Keratinocyte (primary cell): ENCODE measurements at places on chromosomes 5 and 9. TPM values are rescaled to one million over a fixed set of nuclear protein-coding genes. Genes with fewer than 3 reads are reported as not detected.
A peak's percentile ranks its signal among the peaks of the same experiment; 100 is the strongest.

- no peak for DNase-seq
These were observed 18.6 kb downstream of the PTCD2 start for GRCh38 chr5:72338689-72339209.

DNA sequence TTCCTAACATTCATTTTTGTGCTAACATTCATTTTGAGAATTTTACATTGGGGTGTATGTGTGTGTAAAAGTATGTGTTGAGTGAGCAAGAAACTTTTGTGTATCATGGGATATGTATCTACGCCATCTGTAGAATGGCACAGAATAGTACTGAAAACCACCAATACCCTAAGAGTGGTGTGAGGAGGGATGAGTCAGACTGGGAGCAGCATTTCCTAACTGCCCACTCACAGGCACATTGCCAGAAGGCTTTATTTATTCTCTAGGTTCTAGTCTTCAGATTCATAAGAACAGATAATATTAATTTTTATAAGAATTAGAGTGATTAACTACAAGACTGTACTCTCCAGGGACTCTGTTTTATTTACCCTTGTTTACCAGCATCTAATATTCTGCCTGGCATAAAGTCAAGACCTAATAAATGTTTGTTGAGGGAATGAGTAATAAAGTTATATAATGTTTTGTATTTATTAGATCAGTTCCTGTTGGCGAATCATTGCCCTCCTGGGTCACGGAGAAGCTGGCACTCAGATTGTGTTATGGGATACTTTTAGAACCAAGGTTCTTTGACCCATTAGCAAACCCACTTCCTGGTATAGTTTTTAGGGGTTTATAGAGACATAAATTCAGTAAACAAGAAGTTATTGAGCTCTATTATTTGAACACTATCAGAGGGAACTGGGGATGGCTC is 159.1 kb upstream of the PPP2R2B start:
- DNase-seq, result peak; percentile 21

DNA sequence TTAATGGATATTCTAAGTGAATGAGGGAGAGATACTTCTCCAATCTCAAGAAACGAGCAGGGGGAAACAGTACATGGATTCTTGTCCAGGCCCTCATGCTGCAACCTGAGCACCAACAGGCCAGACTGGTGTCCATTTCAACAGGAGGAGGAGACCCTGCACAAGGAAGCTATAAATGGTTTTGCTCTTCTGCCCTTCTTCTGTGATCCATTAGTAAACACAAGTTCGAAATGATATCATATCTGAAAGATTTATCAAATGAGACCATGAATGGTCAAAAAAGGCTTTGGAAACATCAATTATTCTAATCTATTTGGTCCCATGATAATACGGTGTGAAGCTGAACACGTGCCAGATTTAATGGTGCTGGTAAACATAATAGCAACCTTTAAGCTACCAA is 109.8 kb downstream of the NR6A1 start:
- DNase-seq, result no peak

ADAMTS16 gene
- polyA plus RNA-seq, result not detected in 3 replicates

DBH gene
- polyA plus RNA-seq, result not detected in 3 replicates
